HT-29 (cell line): ENCODE measurements at places on chromosomes 4 and X.

- DNase-seq, result no peak
These were observed 31.6 kb upstream of the CLNK start for GRCh38 chr4:10716163-10716562.

DNA sequence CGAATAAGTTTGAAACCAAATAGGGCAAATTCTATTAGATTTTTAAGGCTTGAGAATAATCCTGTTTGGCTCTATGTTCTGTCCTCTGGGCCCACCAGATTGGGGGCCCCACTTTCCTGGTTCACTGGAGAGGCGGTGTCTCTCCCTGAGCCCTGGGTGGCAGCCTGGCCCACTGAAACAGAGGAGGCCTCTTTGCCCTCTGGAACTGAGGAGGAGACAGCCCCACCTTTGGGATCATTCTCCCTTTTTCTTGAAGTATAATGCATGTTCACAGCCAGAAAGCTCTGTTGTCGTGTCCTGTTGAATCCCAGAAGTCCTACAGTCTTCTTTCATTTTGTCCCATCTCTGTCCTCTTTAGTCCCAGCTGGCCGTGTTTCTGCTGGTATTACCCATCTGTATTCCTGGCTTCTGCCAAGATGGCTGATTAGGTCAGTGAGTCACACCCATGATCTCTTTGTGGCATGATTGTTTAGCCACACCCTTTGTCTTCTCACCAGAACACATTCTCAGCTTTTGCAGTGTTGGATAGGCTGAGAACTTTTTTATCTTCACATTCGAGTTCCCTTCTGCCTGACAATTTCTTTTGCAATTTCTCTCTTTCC is 8.1 kb upstream of the TBC1D25 start:
- peak; percentile 15 for DNase-seq

GRCh38 chrX:29867971-29868370 is 347.4 kb upstream of the MAGEB2 start:
- no peak for DNase-seq

DNA sequence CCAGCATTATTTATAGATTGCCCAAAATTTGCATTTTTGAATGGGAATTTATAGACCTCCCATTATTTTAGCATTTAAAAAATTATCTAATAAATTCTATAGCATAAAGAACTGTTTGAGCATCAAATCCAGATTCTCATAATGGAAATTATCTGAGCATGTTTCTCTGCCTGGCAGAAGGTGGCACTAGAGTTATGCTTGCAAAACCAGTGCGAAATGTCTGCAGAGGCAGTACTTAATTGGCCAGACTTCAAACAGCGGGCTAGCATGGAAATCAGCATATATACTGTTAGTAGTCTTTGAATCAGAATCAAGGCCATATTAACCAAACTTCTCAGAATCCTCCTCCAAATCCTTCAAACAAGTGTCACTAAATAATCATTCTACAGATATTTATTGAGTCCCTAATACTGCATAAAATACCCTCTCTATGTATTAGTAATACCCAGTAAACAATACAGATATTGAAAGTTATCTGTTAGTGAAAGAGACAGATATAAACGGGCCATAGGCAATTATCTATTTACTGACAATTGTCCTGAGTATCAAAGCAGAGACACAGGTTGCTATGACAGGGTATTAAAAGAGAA is 78.7 kb upstream of the DCLK2 start:
- DNase-seq, result peak; percentile 53

- no peak for DNase-seq
These were observed 27.4 kb upstream of the CCSER1 start for GRCh38 chr4:90099812-90100211.

GRCh38 chrX:21289232-21289631 is 85.0 kb upstream of the CNKSR2 start:
- no peak for DNase-seq

- peak; percentile 49 for DNase-seq
These were observed 17.1 kb upstream of the MAP7D3 start for GRCh38 chrX:136268051-136269048.

GRCh38 chrX:15492469-15492868 is 664 bp downstream of the PIR start:
- DNase-seq, result peak; percentile 1

DNA sequence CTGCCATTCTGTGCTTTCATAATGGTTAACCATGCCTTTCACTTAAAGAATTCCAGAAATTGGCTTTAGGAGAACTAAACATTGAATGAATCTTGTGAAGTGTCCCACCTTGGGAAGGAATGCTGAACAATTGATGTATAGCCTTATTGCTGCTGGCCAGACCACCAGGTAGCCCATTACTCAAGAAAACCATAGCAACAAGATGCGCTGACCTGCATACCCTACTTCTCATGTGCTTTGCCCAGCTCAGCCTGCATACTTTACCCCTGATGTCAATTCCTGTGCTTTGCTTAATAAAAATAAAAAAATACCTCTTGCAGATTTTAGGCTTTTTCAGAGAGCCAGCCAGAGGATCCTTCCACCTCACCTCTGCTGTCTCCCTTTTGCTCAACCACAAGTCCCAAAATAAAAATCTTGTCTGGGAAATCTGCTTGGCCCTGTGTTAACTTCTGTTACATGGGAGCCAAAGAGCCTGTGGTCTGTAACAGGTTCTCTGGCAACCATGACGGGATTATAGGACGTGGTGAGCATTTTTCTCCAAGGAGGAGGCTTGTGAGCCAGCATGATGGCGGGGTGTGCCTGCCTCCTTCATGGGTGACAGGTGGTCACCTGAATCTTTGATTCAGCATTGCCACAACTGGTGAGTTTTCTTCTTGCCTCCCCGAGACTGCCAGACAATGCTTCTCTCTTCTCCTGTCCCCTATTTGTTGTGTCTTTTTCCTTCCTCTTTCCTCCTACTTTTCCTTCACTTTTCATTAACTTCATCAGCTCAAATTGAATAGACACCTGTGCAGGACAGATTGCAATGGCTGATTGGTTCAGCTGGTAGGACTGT is 106.8 kb downstream of the ARSJ start:
- no peak for DNase-seq

DNA sequence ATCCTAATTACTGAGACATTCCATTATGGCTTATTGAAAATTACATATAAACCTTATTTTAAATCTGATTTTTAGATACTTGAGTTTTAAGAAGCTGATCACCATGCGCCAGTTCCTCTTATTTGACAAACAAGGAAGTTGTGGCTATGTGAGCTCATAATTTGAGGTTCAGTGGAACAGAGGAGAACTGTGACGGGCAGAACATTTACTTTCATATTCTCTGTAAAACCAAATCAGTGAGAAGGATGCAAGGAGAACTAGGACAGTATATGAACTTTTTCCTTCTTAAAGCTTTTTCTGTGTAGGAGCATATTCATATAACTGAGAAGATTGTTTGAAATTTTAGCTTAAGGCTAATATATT is 25.3 kb downstream of the STIM2 start:
- DNase-seq, result no peak

DNA sequence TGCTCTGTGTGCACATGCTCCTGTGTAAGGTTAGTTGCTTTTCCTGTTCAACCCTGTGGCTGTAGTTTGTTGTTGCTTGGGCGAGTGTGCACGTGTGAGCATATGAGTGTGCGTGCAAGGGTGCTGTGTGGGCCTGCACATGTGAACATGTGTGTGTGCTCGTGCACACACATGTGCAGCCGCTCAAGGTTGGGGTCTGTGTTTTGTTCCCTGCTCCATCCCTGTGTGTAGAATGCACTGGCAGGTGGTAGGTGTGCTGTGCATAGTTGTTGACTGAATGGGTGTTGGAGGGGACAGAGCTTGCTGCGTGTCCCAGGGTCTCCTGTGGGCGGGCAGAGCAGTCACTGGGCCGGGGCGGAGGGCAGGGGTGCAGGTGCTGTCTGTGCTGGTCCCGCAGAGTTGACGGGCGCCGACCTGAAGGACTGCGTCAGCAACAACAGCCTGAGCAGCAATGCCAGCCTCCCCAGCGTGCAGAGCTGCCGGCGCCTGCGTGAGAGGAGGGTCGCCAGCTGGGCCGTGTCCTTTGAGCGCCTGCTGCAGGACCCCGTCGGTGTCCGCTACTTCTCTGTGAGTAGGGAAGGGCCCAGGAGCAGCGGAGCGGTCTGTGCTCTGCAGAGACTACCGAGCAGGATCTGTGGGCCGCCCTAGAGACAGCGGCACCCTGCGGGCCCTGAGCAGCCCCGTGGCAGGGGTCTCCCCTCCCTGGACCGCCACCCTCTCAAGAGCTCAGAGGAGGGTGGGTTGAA is 27.9 kb upstream of the HGFAC start:
- no peak for DNase-seq

DNA sequence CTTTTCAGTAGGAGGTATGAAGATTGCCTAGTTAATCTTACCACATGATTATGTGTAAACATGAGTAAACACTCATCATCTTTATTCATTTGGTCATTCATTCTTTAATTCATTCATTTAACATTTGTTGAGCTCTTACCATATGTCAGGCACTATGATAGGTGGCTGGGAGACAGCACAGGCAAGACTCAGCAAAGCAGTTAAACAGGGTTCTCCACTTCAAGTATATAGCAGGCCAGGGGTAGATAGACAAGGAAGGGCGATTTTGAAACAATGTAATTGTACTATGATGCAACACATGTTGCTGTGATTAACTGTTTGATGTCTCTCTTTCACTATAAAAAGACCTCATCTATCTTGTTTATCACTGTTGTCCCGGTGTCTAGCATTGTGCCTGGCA is 84.3 kb upstream of the GPR101 start:
- DNase-seq, result no peak

GRCh38 chr4:11297627-11298026 is 131.1 kb downstream of the HS3ST1 start:
- DNase-seq, result no peak

- no peak for DNase-seq
These were observed 87.5 kb upstream of the ZFP42 start for GRCh38 chr4:187908079-187908561.

GRCh38 chr4:153217440-153217839 is 13.2 kb downstream of the TRIM2 start:
- no peak for DNase-seq
